ENCODE measurements at places on chromosomes 2 and 18. TPM values are rescaled to one million over a fixed set of nuclear protein-coding genes. Genes with fewer than 3 reads are reported as not detected.

FN1 gene
- 3.6 TPM for polyA plus RNA-seq

PLGLB1 gene
- 7.0 TPM for polyA plus RNA-seq

CLEC4F gene
- not detected for polyA plus RNA-seq

FSIP2 gene
- 0.18 TPM for polyA plus RNA-seq

ASB18 gene
- not detected for polyA plus RNA-seq

GAREM1 gene
- polyA plus RNA-seq: 5.6 TPM

GPAT2 gene
- polyA plus RNA-seq: not detected
